Stimulated activated CD8-positive, alpha-beta memory T cell treated with anti-CD3 and anti-CD28 coated beads, Interleukin-2, amount 100 ng/mL, for 1 hour (primary cell): ENCODE measurements at places on chromosomes 4 and X.

DNA sequence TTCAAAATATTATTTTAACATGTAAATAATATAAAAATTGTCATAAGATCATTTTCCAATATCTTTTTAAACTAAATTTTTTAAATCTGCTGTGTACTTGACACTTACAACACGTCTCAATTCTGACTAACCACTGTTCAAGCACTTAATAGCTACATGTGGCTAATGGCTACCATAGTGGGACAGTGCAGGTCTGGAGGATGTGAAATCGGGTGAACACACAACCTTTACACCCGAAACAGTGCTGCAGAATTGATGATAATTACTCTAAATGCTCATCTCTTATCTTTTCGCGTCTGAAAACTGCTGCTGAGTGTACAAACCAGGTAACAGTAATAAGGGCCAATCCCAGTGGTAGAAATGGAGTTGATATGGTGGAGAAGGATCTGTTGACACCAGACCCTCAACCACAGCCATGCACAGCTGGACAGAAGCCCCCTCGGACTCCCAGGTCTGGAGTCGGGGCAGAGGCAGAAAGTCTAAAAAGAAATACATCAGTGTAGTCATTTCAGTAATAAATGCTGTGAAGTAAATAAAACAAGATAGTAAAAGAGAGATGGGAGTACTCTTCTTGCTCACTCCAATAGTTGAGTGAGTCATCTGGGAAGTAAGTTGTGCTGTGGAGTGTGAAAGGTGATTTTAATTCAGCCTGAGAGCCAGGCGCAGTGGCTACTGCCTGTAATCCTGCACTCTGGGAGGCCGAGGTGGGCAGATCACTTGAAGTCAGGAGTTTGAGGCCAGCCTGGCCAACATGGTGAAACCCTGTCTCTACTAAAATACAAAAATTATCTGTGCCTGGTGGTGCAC lies 150.0 kb downstream of the CBR4 start:
- no peak for DNase-seq

DNA sequence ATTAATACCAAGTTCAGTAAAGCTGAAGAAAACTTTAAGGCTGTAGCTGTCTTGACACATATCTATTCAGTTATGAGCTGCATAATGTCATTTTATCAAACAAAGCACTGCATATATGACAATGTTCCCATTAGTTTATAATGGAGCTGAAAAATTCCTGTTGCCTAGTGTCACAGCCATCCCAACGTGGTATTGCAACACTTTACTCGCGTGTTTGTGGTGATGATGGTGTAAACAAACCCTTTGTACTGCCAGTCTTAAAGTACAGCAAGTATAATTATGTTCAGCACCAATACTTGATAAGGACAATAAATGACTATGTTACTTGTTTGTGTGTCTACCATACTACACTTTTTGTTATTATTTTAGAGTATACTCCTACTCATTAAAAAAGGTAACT lies 1415.6 kb upstream of the PCDH7 start:
- DNase-seq = no peak

GRCh38 chr4:163440040-163440439 lies 33.5 kb downstream of the TKTL2 start:
- DNase-seq = no peak

DNA sequence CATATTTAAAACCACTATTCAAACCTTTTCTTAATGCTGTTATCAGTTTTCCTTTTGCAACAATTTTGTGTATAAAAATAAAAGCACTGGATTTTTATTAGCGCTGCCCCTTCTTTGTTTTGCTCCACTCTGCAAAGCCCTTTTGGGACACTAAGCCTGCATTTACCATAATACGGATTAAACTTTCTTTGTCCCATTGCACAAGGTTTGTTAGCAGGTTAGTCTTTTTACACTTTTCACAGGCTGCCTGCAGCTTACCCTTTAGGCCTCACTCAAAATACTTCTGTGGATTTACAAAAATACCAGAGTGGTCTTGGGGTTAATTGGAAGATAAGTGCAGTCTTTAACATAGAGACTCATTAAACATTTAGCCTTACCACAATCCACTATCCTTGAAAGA lies 35.7 kb upstream of the MAB21L2 start:
- no peak for DNase-seq

GRCh38 chr4:152458801-152459302 lies 77.0 kb downstream of the FBXW7 start:
- no peak for DNase-seq

DNA sequence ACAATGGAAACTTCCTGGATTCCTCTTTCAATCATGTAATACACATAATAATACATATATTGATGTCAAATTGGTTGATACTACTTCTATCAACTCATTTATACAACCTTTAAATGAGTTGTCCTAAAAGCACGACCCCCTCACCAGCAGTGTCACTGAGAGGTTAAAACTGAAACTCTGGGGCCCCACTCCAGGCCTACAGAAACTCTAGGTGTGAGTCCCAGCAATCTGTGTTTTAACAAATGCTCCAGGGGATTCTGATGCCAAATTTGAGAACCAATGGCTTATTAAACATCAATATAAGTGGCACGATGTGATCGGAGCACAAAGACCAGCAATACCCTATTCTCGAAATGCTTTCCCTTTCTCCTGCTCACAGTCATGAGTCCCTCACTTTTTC lies 47.9 kb downstream of the ATP8A1 start:
- DNase-seq = no peak

DNA sequence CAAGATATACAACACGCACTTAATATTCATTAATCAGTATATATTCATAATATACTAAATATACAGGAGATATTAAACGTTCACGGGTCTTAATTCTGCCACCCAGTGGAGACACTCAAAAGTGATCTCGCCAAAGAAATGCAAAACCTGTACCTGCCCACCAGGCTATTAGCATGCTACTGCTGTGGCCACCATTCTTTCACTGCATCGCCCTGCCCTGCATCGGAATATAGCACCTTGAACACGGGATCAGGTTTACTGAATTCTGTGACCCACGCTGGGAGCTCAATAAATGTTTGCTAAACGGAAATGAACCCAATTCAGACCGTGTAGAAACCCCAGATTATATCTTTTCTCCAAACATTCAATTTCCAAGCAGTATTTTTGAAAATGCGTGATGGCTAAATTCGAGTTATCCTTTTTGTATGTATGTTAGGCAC lies 840 bp upstream of the CLCN3 start:
- no peak for DNase-seq

DNA sequence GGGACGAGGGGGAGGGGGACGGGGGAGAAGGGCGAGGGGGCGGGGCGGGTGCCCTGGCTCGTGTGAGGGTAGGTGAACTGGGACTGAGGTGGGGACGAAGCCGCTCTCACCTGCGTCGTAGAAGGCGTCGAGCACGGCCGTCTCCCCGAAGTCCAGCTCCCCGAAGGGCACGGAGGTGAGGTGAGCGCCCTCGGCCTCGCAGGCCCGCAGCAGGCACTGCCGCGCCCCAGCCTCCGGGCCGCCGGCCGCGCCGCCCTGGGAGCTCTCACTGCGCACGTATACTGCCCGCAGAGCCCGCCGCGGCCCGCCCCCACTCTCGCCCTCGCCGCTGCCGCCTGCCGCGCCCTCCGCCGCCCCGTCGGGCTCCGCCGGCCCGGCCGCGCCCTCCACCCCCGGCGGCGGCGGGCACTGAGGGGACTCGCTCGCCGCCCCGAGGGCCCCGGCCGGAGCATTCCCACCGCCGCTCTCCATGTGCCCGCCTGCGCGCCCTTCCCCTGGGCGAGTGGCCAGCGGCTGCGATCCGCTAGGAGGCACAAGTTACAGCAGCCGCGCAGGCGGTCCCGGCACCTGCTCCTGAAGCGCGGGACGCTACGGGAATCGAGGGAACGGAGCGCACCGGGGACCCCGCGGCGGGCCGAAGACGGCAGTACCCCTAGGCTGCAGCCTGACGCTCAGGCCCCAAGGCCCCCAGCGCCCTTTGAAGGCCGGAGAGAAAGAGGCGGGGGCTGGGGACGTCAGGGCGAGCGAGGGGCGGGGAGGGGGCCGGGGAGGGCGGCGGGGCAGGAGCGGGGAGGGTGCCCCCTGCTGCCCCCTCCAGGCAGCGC lies at the start of gene MAP3K15:
Gene MAP3K15, minus strand, starts transcription at position 718 of the 824 bp plus-strand sequence. Its CDS starts 247 bp downstream, at position 471.
- DNase-seq = no peak

DNA sequence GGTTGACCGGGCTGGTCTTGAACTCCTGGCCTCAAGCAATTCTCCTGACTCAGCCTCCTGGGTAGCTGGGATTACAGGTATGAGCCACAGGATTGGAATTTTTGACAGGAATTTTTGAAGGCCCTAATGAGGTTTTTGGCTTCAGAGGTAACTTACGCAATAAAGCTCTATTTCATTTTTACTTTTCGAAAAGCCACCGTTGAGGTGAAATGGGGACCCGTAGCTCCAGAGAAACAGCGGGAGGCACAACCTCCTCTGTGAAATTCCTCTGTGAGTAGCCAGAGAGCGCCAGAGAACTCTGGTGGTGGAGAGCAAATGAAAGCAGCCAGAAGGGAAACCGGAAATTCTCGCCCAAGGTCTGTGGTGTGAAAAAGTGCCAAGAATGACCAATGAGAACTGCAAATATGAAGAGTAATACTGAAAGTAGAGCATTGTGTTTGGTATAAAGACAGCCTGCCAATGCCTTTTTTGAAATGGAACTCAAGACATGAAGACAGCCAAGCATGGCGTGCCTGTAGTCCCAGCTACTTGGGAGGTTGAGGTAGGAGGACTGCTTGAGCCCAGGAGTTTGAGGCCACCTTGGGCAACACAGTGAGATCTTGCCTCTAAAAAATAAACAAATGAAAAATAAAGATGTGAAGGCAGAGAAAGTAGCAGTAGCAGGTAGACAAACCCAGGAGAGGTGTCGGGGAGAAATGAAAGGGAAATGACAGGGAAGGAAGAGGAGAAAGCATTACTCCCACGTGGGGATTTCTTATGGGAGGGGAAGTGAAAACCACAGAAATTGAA lies 33.0 kb upstream of the TMEM131L start:
- DNase-seq = peak; percentile 31

- DNase-seq = no peak
These were observed 163.1 kb upstream of the SLITRK2 start for GRCh38 chrX:145654486-145654885.

DNA sequence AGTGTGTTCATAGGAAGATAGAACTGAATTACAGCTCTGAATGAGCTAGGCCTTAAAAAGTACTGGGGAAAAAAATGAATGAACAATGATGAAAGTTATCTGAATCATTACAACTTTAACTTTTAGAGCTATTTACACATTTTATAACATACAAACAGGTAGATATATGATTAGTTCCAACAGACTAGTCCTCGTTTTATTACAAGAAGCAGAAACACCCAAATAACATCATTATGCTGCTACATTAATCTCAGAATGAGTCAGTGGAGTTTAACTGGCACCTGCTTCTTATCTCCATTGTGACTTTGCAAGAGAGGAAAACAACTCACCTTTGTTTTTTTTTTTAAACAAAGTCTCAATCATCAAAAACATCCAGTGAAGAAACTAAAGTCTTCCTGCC lies 15.2 kb downstream of the ATP8A1 start:
- no peak for DNase-seq

DNA sequence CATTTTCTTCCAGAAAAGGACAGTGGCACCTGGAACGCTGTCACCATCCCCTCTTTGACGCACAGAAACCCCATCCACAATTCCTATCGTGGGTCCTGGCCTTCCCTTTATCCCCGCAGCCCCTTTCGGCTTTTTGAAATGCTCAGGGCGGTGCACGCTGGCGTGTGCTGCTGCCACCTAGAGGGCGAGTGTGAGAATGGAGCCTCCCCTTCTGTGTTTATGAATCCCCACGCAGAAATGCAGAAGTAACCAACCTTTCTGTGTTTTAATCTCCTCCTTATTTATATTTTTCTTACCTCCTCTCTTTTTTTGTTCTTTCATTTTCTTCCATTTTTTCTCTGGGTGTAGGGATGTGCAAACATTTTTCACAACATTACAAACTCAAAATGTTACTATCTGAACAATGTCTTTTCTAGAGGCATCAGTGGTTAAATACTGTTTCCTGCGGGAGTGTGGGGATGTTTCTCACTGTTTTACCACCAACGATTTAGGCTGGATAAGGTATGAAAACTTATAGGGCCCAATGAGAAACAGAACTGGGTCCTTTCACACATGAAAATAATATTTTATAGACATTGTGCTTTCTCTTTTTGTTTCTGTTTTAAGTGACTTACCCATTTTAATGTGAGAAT lies 50.0 kb downstream of the TMA16 start:
- DNase-seq = peak; percentile 41

DNA sequence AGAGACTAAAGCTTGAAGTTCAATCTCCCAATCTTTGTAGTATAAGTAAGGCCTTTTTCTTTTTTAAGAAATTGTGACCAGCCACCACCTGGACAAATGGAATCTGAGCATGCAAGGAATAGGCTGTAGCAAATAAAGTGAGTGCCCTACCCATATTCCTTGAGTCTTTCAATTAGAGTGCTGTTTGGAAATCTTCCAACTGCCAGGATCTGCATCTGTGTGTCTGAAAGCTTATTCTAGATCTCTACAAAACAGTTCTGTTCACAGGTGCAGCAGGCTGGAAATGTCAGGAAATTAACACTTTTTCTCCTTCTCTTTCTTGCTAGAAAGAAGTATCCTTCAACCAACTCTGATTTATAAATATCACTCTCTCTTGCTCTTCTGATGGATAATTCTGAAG lies 76.7 kb upstream of the NDST3 start:
- no peak for DNase-seq

DNA sequence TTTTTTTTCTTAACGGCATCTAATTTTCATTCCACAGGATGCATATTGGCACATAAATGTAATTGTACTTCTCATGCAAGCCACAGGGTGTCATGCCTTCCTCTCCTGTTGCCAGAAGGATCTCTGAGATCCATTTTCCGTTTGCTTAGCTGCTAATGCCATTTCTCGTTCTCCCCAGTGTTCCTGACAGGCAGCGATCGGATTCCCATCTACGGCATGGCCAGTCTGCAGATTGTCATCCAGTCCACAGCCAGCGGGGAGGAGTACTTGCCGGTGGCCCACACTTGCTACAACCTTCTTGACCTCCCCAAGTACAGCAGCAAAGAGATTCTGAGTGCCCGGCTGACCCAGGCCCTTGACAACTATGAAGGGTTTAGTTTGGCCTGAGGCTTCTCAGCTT lies 8.9 kb upstream of the NAP1L5 start:
- no peak for DNase-seq

DNA sequence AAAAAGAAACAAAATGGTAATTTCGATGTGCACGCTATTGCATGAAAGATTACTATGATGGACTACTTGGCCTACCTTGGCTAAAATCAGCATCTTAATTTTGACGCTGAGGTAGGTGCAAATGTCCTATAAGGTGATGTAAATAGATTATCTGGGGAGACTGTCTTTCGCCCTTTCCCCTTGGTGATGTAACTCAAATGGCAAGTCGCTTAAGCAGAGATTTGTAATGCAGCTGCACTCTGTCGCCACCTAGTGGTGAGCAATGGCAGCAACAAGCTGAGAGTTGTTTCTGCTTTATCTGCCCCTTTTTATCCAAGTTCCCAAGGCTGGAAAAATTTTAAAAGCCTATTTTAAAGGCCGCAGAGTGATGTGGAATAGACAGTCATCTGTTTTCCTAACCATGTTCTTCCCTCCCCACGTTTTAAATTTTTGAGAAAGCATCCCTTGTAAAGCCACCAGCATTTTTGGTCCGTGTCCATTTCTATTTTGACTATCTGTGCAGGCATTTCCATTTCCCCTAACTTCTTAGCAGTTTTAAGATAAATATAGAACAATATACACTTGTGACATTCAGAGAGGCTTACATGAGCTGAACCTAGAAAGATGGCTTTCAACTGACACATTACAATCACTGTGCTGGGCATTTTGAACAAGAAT lies 62.4 kb upstream of the PDLIM3 start:
- peak; percentile 31 for DNase-seq

GRCh38 chr4:17258106-17258505 lies 253.8 kb downstream of the QDPR start:
- DNase-seq = no peak

- no peak for DNase-seq
These were observed 244.3 kb downstream of the EVC2 start for GRCh38 chr4:5463936-5464650.
